ENCODE measurements at places on chromosomes 4 and X.

- DNase-seq: no peak
These were observed 44.9 kb upstream of the DDX3X start for GRCh38 chrX:41289095-41289494.

DNA sequence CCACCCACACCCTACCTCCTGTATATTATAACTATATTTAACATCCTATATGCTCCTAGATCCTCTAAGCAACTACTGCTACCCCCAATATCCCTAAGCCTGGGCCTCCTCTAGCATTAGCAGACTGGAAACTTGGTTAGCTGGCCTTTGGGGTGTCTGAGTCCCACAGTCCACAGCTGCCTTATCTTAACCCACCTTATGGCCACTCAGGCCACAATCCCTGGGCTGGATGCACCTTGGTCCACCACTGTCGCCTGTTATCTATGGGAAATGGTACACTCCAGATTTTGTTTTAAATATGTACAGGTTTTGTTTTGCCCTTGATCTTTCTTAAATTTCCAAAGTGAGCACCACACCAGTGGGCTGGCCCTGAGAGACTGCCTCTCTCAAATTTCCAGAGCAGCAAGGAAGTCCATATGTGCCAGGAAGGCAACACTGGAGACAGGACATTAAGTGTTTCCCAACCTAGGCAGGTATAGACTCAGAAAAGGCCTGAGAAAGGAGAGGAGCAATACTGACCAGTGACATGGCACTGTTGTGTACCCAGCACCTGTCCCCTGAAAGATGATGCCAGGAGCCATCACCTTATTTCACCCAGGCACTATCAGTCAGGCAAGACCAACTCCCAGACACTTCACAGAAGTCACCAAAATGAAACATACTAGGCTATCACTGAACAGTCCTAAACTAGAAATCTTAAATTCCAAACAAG lies 921 bp downstream of the PFKFB1 start:
- no peak for DNase-seq

DNA sequence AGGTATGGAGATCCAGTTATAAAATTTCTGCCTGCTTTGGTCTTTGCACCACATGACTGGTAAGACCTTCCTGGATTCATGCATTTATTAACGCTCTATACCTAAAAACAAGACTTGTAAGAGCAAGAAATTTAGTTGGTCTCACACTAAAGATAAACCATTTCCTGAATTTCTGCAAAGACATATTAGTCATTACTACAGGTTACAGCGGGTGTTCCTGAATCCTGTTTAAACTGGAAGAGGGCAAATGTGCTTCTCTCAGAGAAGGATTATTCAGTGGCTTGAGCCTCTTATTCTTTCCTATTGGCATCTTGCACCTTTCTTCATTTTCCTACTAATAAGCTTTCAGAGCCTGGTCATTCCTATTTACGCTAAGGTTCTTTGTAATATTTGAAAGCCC lies 397.6 kb upstream of the TENM3 start:
- no peak for DNase-seq

GRCh38 chr4:175469514-175469913 lies 342.6 kb downstream of the GPM6A start:
- peak; percentile 18 for DNase-seq

- no peak for DNase-seq
These were observed 162.2 kb downstream of the BCOR start for GRCh38 chrX:39935411-39936064.

- no peak for DNase-seq
These were observed 222.3 kb upstream of the AGTR2 start for GRCh38 chrX:115948018-115948923.

DNA sequence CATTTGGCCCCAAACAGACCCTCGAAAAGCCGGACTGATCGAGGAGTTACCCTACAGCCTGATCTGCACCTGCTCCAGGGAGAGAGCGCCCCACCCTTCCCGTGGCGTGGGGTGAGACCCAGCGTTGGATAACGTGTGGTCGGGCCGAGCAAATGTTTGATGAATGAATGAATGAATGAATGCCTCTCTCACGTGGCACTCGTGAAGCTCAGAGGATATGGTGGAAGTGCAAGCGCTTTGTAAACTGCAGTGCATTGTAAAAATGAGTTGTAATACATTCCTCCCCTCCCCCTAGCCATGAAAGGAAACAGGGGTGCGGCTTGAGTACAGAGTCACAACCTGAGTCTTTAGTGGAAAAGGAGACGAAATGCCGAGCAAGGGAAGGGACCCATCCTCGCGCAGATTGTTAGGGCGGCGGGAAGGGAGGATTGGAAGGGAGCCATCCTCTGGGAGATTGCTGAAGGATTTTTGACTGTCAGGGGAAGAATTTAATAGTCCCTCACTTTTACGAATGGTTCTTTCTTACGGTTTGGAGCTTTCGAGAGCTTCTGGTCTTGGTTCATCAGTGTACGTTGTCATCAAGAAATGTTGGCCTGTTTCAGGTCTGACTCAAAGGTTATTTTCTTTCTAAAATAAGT lies 772 bp upstream of the FBXW7 start:
- DNase-seq: peak; percentile 62

DNA sequence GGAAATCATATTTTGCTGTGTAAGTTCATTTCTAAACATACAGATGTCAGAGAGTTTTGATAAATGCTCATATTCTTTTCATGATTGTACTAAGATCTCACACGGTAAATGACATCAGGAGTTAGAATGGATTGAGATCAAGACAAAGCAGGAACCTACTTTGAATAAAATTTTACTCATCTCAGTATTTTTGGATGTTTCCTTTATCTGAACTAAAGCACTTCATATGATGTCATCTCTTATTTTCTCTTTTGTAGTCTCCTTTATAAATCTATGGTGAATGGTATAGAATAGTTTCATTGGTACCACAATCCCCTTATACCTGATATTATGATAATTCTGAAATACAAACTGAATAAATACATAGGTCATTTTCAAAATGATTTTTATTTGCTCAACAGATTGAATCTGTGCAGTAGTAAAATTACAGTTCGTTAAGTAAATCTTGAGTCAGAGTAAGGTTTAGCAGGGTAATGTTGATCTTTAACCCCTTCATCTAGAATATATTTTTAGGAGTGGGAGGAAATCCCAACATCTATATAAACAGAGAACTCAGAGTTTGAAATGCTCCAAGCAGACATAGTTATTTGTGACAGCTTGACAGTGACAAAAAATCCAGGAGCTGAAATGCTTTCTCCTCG lies 180.0 kb downstream of the MGST2 start:
- no peak for DNase-seq

DNA sequence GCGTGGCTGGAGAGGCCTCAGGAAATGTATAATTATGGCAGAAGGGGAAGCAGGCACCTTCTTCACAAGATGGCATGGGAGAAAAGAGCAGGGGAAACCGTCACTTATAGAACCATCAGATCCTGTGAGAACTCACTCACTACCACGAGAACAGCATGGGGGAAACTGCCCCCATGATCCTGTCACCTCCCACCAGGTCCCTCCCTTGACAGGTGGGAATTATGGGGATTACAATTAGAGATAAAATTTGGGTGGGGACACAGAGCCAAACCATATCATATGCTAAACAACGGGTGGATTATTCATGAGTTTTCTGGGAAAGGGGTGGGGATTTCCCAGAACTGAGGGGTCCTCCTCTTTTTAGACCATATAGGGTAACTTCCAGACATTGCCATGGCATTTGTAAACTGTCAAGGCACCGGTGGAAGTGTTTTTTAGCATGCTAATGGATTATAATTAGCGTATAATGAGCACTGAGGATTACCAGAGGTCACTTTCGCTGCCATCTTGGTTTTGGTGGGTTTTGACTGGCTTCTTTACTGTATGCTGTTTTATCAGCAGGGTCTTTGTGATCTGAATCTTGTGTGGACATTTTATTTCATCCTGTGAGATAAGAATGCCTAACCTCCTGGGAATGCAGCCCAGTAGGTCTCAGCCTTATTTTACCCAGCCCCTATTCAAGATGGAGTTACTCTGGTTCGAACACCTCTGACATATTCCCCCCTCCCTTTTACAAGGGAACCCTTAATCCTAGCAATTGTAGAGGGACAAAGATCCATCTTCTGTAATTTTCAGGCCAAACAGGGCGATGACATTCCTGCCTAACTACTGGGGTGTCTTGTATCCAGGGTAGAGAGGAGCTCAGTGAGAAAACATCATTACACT lies 27.6 kb upstream of the ZNF81 start:
- DNase-seq: no peak

DNA sequence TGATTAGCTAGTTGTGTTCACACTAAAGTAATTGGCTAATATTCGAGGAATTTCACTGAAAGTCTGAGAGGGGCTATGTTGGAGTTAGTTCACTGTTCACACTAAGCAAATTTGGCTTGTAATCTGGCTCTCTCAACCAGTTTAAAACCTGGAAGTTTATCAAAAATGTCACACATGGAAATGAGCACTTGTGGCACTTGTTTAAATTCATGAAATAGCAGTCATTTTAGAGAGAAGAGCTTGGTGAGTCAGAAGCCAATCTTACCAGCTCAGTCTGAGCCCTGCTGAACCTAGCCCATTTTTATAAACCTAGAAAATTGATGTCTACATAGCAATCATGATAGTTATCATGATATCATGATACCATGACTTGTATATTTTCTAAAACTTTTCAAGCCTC lies 90.7 kb upstream of the JADE1 start:
- DNase-seq: peak; percentile 34

- DNase-seq: no peak
These were observed 15.8 kb downstream of the RASGEF1B start for GRCh38 chr4:81455897-81456296.

DNA sequence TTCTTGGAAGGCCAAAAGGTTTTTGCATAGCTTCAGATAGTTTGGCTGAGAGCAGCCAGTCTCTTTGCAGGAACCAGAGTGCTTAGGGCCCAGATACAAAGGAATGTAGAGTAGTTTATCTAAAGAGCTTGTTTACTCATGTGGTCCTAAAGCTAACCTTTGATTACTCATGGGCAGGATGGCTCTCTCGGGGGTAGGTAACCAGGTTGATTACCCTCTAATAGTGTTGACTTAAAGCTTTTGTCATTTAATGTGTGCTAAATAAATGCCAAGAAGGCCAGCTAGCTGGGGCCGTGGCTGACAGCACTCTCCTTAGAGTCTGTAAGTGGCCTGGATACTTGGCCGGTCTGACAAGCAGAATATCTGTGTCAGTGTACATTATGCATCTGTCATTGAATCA lies 69.7 kb upstream of the MAGEB16 start:
- no peak for DNase-seq

DNA sequence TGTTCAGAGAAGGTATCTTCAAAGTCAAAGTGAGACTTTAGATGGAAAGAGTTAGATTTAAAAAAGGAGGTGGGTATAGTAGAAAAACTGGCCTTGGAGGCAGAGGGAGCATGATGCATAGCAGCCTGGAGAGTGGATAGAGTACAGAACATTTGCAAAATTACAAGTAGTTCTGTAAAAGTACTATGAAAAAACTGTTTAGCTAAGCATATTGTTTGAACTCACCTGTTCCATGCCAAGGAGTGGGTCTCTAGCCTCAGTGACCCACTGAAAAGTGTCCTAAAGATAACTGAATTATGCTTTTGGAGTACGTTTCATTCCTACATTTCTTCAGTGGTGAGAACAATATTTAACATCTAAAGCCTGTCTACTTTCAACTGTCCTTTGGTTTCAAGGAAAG lies 218.9 kb downstream of the NAP1L3 start:
- no peak for DNase-seq

DNA sequence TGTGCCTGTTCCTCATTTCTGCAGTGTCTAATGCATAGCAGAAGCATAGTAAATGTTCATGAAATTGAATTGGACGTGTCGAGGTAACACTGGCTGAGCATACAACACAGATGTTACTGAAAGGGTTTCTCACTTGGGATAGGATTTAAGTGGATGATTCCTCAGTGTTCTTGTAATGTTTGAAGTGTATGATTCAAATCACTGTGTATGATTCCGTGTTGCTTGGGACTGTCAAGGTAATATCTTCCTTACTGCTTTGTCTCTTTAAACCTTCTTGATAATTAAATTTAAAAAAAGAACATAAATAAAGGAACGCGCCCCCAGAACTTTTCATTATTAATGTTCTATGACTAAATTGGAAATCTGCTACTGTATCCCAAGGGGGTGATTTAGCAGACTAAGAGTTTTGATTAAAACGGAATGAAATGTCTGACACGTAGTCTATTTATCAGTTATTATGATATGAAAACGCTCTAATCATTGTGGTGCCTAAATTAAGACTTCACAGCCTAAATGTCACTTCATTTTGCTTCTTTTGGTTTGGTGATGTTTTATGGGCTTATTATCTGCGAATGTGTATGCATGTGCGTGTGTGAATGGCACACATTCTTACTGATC lies 696.9 kb upstream of the EPHA5 start:
- DNase-seq: no peak

DNA sequence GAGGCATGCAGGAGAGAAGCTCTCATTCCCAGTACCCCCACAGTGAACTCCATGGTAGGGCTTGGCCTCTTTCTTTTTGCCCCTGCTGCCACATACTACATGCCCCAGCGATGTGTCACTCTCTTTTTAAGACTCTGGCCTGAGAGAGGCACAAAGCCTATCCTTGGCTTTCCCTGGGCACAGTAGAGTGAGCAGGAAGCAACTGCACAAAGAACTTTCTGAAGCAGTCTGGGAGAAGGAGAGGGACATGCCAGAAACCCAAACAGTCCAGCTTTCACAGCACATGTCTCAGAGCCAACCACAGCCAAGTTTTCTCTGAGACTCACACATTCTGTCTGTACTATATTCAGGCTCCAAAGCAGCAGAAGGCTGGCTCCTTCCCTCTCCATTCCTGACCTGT lies 7.9 kb upstream of the NALF2 start:
- DNase-seq: no peak

GRCh38 chrX:72269671-72270251 lies 7.3 kb downstream of the RPS4X start:
- DNase-seq: peak; percentile 76

- DNase-seq: no peak
These were observed 760.2 kb downstream of the RAB28 start for GRCh38 chr4:12723849-12724447.

DNA sequence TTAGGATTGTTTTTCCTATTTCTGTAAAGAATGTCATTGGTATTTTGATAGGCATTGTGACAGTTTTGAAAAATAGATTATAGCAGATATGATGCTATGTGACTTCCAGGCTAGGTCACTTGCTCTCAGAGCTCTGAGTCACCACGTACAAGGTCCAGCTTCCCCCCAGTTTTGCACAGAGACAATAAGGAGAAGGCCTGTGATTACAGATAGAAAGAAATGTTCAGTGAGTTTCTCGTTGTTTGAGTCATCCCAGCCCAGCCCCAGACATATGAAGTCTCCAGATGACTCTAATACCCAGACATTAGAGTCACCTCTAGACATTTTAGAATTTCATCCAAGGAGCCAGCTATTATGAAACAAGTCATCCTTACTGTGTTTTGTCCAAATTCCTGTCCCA lies 57.2 kb downstream of the MFAP3L start:
- peak; percentile 50 for DNase-seq
